ENCODE measurements at places on chromosomes 7 and 10. TPM values are rescaled to one million over a fixed set of nuclear protein-coding genes. Genes with fewer than 3 reads are reported as not detected.

DNA sequence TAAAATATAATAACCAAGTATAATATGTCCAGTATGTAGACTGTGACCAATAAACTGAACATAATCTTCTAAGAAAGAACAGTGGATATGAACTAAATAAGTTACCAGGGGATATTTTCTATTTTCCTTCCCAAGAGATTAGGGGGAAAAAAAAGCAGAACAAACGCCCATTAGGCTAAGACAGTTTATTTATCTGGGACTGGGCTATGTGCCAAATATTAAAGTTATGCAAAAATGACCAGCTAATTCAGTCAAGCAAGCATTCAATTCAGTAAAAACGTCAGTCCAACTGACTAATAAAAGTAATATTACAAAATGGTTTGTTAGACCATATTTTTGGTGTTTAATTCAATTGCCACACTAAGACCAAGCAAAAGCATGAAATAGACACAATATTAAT is 122.2 kb downstream of the TSPAN12 start:
- no peak for DNase-seq

- DNase-seq = no peak
Observed at GRCh38 chr7:107854989-107855388, 36.0 kb upstream of the DLD start.

GRCh38 chr10:109912335-109913281 is 10.7 kb downstream of the XPNPEP1 start:
- peak; percentile 84 for DNase-seq

- no peak for DNase-seq
Observed at GRCh38 chr10:90354914-90355313, 502.9 kb downstream of the HTR7 start.

DNA sequence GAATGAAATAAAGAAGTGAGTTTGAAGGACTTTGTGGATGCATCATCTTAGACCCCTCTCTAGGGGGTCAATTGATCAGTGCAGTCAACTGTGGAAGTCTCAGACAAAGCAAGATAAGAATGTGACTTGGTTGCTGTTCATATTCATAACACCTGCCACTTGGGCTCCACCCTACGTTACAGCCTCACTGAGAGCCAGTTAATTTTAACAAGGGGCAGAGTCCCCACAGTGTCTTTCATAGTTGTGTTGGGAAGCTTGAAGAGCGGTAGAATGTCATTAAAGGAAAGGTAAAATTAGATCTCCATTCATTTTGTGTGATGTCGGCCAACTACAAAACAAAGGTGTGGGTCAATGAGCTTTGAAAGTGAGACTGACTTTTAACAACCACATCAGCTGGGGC is 442.1 kb upstream of the C7orf33 start:
- no peak for DNase-seq

- DNase-seq = no peak
Observed at GRCh38 chr10:117755659-117756014, 213.1 kb downstream of the EMX2 start.

DNA sequence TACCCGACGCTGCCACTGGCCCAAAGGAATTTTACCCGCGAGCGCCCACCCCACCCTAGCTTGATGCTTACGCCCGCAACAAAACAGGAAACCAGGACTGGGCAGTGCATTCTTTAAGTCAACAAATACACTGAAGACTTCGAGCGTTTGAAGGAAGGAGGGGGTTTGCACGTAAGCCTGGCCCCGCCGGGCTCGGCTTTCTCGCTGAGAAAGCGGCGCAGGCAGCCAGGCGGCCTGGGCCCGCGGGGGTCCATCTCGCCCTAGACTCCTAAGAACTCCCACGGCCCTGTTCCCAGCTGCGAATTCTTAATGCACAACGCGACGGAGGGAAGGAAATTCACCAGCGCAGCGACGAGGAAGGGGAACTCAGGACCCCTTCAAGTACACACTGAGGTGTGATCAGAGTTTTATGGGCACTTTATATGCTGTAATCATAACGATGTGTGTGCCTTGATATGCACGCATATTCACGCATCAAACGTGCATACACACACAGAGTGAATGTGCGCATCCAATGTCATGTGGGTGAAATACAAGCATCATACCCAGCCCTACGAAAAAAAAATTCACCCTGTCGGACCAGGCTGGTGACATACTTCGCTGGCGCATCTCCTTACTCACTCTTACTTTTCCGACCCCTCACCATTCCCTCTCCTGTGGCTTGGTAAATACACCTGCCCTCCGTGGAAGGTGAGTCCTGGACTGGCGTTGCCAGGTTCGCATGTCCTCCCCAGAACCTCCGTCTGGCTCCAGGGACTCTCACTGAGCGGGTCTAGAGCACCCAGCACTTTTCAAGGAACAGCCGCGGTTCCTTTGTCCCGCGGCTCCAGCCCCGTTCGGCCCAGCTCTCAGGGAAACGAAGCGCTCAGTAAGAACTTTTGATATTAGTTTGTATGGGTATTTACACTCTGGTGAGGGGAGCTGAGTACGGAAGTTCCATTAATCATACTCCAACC is 5.7 kb upstream of the HOXA13 start:
- no peak for DNase-seq

GRCh38 chr10:22464966-22465629 is 119.8 kb downstream of the SPAG6 start:
- DNase-seq = no peak

DNA sequence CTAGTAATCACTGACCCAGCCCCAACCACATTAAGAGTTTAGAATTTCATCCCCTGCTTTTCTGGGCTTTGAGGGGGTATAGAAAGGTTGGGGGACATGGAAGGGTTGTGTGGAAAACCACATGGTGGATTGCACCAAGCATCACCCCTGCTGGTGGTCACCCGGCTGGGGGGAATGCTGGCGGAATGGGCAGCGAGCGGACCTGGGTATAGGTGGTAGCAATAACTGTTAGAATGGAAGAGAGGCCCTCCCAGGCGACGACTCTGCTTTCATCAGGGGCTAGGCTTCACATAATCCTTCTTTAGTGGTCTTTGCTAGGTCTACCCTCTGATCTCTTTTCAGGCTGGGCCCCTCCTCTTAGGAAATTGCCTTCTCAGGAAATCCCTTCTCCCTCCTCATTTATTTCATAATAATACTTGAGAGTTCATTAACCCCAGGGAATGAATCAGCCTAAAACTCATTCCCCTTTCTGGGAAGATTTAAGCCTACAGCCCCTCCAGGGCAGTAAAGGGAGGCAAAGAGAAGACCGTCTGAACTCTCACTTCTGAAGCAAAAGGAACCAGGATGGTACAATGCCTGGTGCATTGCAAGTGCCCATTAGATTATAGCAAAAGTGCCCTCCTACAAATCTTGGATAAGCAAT is 90.7 kb upstream of the LEP start:
- no peak for DNase-seq

DNA sequence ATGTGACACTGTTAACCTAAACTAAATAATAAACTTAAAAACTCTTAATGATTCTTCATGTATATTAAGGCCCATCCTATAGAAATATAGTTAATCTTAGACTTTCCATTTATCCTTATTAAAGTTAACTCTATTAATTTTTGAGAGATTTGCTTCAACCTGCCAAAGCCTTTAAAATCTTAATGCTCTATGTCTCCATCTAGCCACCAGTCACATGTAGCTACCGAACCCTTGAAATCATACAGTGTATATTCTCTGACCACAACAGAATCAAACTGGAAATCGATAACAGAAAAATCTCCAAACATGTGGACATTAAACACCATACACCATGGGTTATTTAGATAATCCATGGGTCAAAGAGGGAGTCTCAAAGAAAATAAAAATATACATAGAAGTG is 51.9 kb downstream of the ASZ1 start:
- no peak for DNase-seq

GRCh38 chr10:104300002-104300735 is 31.2 kb downstream of the GSTO2 start:
- no peak for DNase-seq

DNA sequence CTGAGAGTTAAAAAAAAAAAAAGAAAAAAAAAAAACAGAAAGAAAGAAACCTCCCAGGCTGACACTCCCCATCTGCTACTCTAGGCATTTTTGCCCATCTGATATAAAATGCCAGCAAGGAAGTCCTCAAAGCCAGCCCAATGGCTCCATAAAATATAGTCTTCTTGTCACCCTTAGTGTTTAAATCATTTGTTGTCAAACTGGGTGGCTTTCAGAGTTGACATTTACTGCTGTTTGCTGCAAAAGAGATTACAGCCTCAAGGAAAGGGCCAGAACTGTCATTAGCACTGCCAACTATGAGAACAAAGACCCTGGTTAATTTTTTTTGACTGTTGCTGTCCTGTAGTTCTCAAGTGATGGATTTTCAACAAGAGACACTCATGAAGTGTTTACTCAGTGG is 86.5 kb downstream of the TRIL start:
- DNase-seq = no peak

The SPDYE16 gene
- total RNA-seq = not detected

The MBL2 gene
- not detected for total RNA-seq

The KCNIP2 gene
- total RNA-seq = 1.8 TPM

The SH3PXD2A gene
- total RNA-seq = 12.0 TPM

Data from GM12878 (cell line).